Activated CD8-positive, alpha-beta memory T cell treated with anti-CD3 and anti-CD28 coated beads for 1 hour (primary cell): ENCODE measurements at places on chromosomes 6 and 20.
A peak's percentile ranks its signal among the peaks of the same experiment; 100 is the strongest.

GRCh38 chr20:49381558-49382493, 100.6 kb downstream of the KCNB1 start:
- DNase-seq, result no peak

GRCh38 chr20:59686404-59687346, 82.3 kb downstream of the PHACTR3 start:
- no peak for DNase-seq

DNA sequence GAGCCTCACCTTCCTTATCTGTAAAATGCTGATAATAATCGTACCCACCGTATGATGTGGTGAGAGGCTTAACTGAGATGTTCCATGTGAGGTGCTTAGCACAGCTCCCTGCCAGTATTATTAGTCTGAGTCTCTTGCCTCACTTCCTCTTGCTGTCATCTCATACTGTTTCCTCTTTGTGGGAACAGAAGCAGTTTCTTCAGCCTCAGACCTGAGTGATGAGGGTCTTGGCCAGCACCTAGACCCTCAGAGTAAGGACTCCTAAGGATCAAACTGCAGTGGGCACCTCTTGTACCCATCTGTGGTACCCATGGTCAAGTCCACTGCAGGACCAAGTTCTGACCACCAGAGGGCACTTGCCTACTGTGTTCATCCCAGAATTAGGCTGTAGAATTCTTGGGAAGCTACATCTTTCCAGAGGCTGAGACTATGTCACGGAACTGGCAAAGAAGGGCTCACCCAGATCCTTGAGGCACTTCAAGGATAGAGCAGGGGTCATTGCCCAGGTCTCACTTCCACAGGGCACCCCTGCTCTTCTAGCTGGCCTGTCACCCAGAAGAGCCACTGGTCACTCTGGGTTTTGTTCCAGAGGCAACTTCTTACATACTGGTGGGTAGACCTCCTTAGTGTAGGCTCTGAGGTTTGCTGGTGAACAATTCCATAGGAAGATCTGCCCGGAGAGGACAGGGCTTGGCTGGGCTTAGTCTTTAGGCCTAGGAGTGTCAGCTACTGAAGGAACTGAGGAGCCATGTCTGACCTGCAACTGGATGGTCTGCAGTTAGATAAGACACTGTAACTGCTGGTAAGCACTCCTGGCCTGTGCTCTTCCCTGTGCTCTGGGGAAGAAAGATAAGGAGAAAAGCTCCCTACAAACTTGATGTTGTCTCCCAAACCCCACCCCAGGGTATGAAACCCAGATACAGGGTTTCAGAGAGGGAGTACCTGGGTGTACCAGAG, 20.6 kb upstream of the SGK2 start:
- peak; percentile 14 for DNase-seq

- DNase-seq, result no peak
These were observed 92.4 kb upstream of the SLC24A3 start for GRCh38 chr20:19120011-19120410.

DNA sequence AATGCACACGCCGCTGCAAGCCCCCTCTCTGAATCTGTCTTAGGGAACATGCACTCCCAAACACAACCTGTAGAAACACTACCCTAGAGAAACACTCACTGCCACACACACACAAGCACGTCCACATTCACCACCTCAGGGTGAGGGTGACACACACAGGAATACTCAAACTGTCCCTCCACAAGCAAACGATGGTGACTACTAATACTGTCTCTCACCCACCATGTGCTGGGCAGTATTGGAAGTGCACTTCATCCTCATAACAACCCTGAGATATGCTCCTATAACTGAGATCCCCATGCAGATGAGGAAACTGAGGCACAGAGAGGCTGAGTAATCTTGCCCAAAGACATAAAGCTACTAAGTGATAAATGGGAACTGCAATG, 55.0 kb downstream of the ATP9A start:
- no peak for DNase-seq

- no peak for DNase-seq
These were observed 14.7 kb upstream of the SRC start for GRCh38 chr20:37331060-37331857.

- DNase-seq, result no peak
These were observed 23.6 kb downstream of the DTD1 start for GRCh38 chr20:18611492-18611891.

DNA sequence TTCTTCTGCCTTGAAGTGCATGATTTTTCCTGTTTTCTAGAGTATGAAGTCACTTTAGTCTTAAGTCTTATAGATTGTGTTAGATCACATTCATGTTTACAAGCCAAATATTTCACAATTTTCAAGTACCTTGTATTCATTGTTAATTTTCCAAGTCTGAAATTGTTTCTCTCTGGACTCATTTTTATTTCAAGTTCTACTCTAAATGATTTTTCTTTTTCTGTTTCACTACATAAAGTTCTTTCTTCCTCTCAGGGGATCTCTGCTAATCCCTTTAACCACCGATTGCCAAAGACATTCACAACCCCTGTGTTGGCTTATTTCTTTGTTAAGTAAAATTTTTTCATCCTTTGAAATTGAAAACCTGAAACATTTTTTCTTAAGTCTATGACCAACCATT, 805.7 kb downstream of the KIF16B start:
- no peak for DNase-seq

DNA sequence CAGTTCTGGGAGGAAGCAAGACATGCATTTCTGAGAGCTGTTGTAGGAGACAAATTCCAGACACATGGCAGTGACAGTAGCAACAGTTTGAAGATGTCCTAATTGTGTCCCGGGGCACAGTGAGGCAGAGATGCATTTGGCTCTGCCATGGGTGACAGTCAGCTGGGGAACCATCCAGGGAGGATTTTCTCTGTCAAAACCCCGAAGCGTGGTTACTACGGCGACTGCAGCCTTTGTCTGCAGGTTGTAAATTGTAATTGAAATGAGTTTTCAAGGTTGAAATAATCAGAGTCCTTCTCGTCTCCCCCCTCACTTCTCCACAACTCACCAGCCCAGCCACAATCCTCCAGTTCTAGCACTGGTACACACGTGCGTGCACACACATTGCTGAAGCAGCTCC, 100.1 kb downstream of the GRM4 start:
- DNase-seq, result no peak

DNA sequence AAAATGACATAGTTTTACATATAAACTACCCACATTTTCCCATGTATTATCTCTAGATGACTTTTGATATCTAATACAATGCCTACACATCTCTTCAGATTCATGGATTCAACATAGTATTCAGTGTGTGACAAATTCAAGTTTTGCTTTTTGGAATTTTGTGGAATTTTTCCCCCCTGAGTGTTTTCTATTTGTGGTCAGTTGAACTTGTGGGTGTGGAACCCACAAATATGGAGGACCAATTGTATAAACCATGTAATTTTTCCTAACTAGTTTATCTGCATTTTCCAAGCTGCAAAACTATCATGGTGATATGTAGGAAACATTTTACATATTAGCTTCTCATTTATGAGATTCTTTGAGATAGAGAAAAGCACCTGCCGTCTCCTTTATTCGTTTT, 374.3 kb upstream of the SOX4 start:
- DNase-seq, result no peak

GRCh38 chr6:33116417-33116816, 40.6 kb downstream of the HLA-DPB1 start:
- DNase-seq, result no peak
